ENCODE measurements at places on chromosomes 4 and X. TPM values are rescaled to one million over a fixed set of nuclear protein-coding genes. Genes with fewer than 3 reads are reported as not detected.
A peak's percentile ranks its signal among the peaks of the same experiment; 100 is the strongest.

GRCh38 chrX:103864886-103865534 is 33.0 kb upstream of the RAB9B start:
- DNase-seq, result no peak

GRCh38 chr4:157219711-157220370 is 687 bp upstream of the GRIA2 start:
- DNase-seq, result no peak

- no peak for DNase-seq
Measured at GRCh38 chrX:119389214-119389613, 9.9 kb upstream of the SLC25A43 start.

- DNase-seq, result no peak
Measured at GRCh38 chr4:117983541-117984365, 50.5 kb upstream of the NDST3 start.

DNA sequence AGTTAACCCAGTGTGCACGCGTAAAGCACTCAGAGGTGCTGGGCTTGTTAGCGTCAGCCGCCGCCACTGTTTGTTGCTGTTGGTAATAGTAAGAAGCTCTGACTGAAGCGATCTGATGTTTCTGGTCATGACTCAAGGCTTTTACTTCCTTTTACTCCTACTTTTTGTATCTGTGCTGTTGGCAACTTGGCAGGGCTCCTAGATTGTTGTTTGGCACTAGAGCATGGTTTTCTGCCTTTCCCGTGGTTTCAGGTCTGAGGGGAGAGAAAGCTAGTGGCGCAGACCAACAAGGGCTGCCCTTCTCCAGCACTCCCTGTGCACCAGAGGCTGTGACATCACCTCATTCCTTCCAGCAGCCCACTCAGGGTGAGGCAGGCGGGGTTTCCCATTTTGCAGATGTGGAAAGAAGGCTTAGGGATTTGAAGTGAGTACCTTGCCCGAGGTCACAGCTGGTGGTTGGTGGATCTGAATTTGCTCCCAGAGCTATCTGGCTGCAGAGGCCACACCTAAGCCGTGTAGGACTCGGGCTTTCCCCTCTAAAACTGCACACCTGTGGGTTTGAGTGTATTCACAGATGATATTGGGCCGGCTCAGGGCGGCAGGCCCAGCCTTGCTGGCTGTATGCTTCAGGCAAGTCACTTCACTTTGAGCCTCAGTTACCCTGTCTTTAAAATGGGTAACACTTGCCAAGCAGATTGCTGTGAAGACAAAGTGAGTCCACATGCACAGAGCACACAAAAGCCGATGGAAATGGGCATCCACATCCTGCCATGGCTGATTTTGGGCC is 51.2 kb upstream of the TADA2B start:
- peak; percentile 26 for DNase-seq

DNA sequence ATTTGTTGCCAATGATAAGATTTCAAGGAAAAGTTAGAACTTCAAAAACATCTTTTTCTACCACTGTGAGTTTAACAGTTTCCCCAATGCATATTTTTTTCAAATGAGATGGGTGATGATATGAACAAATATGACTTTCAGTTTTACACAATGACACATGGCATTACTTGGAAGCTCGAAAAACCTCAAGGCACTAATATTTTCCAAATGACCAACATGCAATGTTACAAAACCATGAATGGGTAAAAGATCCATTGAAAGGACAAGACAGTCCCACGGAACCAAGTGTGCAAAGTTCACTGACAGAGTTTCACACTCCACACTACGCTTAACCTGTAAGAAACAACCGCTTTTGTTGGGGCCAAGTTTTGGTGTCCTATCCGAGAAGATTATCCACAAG is 84.5 kb downstream of the CD99L2 start:
- DNase-seq, result no peak

CA5B gene
- 5.6 TPM for polyA plus RNA-seq

SERPINA7 gene
- not detected for polyA plus RNA-seq

TRO gene
- polyA plus RNA-seq, result 123 TPM
